ENCODE measurements at places on chromosomes 1 and 21. TPM values are rescaled to one million over a fixed set of nuclear protein-coding genes. Genes with fewer than 3 reads are reported as not detected.

- DNase-seq = no peak
These were observed 146.9 kb downstream of the DAB1 start for GRCh38 chr1:57276918-57277317.

- no peak for DNase-seq
These were observed 18.3 kb downstream of the SLFNL1 start for GRCh38 chr1:41003127-41003639.

DNA sequence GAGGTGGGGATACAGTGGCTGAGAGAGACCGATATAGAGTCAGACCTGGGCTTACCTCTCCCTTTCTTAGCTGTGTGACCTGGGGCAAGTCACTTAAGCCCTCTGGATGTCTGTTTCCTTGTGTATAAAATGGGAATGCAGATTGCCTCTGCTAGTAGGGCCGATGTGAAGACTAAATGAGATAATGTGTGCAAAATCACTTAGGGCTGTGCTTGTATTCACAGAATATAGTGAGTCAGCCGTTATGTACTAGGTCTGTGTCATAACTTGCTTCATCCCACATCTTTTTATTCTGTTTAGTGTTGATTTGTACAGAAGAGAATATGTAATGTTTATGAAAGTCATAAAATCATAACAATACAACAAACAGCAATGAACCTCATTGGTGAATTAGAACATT, 56.0 kb downstream of the PTPRU start:
- no peak for DNase-seq

DNA sequence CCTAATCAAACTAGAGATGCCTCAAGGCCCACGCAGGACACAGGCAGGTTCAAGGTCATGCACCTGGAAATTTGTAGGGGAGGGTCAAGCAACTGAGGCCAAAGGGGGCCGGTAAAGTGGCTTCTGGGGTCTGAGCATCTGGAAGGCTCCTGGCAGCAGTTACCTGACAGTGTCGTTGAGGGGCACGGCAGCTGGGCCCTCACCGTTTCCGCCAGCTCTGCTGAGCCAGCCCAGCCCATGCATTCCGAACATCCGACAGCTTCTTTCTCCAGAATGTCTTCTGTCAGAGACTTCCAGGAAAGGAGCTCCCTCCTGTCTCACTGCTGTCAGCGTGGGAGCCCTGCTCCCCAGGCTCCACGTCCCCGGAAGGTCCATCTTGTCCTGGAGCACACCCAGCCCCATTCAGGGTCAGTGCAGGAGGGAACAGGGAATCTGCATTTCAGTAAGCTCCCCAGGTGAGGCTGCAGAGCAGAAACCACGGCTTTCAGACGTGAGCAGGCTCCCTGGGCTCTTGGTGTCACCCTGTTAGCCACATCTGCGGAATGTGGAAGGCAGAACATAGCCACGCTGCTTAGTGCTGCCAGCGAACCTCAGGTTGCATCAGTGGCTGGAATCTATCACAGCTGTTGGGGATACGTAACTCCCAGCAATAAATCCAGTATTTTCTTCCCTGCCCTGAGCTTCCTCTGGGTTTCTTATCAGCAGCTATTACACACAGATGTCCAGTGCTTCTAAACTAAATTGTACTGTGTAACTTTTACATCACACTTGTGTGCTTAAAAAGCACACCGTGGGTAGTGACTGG, 36.3 kb upstream of the FAM3B start:
- peak; percentile 58 for DNase-seq

Gene CD247
- 0.92 TPM for total RNA-seq

Gene ACTL8
- total RNA-seq = not detected

Gene TP73
- 0.14 TPM for total RNA-seq

Gene ADORA3
- 3.8 TPM for total RNA-seq

Gene PROK1
- total RNA-seq = not detected

Gene B3GALT2
- total RNA-seq = 93.9 TPM
